NCI-H187 (cell line): ENCODE measurements at places on chromosomes 16 and 17.

DNA sequence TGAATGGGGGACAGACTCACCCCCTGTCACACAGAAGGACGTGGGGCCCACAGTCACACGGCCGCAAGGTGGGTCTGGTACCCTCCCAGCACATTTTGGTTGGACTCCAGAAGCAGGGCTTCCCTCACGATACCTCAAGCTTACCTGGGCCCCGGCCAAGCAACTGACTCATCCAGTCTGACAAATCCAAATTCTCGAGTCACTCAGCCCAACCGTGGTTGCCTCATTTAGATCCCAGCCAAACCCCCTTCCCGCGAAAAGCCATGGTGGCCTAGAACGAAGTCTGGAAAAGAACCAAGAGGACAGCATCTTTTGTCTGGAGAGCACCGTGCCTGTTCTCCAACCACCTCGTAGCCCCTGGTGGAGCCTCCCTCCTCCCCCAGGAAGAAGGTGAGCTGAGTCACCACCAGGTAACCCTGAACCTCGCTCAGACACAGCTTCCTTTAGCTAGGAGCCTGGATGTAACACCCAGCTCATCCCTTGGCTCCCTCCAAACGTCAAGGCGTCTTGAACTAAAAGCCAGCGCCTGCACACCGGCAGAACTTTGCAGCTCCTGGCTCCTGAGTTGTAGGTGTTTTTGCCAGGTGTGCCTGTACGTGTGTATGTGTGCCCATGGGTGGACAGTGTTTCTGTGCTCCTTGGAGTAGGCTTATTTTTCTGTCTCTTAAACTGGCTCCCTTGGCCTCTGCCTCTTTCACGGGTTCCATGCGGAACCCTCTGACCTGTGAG, 78.9 kb downstream of the CMIP start:
- no peak for DNase-seq

DNA sequence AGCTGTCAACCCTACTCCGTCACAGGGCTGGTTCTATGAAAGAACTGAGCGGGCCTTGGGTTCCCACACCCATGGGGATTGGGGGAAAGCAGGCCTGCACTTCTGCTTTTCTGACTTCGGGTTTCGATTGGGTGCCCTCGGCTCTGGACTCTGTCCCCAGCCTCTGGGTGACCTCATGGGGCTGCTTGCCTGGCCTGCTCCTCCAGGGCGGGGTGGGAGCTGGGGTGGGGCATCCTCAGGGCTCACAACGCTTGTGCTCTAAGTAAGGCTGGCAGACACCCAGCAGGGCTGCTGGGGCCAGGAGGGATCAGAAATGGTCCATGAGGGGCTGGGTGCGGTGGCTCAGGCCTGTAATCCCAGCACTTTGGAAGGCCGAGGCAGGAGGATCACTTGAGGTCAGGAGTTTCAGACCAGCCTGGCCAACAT, 19.2 kb downstream of the ARHGAP27 start:
- DNase-seq: no peak

DNA sequence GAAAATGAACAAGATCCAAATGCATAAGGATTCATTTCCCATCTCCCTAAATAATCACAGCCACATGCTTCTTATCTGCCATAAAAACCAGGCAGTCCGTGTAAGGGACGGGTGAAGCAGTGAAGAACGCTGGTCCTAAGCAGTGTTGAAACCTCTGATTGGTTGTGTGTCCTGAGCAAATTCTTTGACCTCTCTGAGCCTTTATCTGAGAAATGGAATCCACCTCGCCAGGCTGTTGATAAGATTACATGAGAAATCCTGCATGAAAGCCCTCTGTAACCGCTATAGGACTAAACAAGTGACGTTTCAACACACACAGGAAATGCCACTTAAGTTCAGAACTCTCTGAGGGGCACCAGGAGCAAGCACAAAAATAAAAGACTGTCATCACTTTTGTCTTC, 26.8 kb downstream of the GAS7 start:
- no peak for DNase-seq

DNA sequence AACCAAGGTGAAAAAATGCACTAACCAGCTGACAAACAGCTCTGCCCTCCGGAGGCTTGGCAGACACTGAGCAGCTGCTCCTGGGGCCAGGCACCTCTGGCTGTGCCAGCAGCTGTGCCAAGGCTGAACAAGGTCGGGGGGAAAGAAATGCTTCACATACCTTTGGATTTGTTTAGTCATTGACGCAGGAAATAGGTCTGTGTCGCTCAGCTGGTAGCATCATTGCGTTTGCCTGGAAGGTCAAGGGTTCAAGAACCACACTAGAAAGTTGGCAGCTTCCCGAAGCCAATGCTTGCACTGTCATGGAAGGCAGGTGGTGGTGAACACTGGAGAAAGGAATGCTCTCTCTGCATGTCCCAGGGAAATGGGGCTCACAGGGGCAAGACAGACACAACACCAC, 63.5 kb downstream of the PCTP start:
- DNase-seq: no peak

- no peak for DNase-seq
Measured at GRCh38 chr16:58418601-58419000, 26.3 kb downstream of the GINS3 start.

GRCh38 chr17:37847811-37848331, 76.3 kb upstream of the TBC1D3K start:
- no peak for DNase-seq

DNA sequence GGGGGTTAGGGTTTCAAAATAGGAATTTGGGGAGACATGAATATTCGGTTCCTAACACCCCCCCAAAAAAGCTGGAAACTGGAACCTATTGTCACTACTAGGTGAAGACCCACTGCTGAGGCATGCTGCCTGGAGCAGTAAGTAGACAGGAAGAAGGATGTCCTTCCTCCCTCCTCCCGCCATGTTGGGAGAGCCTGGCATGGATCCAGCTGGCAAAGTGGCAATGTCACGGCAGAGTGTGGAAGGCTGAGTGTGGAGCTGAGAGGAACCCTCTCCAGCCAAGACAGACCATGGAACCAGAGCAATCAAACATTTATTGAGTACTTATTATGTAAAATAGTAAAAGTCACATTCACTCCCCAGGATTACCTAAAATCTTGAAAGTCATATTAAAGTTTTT, 49.0 kb downstream of the CCDC182 start:
- DNase-seq: no peak

DNA sequence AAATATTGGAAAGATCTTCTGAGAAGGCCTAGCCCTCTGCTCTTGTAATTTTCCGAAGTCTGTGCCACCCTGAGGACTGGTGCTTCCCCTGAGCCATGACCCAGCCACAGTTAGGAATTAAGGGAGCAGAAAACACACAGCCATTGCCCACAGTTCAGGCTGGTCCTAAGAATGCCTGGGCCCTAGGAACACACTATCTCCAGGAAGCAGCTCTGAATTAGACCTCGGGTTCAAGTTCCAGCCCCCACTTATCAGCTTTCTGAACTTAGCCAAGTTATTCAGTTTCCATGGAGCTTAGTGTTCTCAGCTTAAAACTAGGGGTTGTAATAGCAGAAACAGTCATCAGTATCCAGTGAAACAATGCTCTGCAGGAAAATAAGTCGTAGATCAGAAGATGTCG, 56.0 kb downstream of the CDH13 start:
- no peak for DNase-seq

DNA sequence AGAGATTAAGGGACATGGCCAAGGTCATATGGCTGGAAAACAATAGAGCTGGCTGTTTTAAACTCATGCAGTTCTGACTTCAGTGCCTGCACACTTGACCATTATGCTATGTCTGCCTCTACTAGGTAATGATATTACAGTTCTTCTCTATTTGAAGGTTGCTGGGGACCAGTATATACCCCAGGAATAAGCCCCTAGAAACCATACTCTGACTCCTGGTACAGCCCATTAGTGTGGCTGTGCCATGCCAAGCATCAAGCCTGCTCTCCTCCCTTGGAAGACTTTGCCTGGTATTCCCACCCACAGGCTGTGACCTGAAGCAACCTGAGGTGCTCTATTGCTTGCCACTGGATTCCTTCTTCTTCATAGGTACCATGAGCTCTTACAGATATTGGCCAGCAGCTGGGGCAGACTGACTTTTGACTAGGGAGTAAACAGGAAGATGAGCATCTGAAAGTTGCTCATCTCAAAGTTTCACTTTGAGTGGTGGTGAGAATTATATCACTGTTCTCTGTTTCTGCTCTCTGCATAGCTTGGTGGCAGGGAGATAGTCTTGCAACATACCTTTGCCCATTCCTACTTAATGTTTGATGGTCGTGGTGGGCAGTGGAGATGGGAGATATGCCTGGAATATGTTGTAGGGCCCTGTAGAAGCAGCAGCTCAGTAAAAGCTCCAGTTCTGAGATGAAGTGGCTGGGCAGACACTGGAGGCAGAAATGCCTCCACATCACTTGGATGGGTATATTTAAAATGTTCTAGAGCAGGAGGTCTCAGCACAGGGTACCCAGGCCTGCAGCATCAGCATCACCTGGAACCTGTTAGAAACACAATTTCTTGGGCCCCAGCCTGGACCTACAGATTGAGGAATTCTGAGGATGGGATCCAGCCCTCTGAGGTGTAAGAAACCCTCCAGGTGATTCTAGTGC, 274.7 kb downstream of the HS3ST4 start:
- DNase-seq: no peak

- DNase-seq: no peak
Measured at GRCh38 chr16:29156511-29156910, 171.7 kb downstream of the LAT start.

DNA sequence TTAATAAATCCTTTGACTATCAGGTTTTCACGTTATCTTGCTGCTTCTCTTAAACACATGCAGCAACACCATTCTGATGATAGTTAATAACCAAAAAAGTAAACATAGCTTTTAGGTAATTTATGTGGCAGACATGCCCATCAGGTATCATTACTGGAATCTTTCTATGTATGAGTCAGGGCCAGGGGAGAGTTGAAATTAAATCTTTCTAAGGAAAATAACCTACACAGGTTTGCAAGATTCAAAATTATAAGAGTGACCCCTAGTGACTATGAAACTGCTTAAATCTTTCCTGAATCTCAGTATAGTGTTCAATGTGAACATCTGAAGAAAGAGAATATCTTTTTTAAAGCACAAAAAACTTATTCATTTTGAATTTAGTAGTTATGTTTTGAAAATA, 666.6 kb downstream of the CDH11 start:
- DNase-seq: no peak

DNA sequence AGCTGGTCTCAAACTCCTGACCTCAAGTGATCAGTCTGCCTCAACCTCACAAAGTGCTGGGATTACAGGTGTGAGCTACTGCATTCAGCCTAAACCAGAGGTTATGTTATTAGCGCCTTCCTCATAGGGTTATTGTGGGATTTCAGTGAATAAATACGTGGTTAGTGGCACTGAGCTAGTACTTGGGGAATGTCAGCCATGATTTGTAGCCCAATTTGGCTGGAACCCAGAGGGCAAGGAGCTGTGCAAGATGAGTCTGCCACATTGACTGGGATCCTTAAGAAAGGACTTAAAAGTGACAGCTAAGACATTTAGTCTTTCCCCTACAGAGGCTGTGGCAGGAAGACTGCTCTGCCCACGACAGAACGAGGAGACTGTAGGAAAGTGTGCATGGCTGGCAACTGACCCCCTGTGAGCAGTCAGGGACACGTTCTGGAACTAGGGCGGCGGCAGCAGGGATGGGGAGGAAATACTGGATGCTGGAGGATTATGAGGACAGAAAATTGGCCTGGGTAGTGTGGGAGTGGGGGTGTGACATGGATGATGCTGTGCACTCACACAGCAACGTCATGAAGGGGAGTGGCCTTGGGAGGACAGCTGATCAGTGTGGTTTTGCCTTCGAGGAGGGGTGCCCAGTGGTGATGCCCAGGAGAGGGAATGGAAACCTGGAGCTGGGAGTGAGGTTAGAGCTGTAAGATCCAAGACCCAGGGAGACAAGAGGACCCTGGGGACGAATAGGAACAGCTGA, 14.6 kb downstream of the ATP5PD start:
- DNase-seq: peak; percentile 30

GRCh38 chr16:87323727-87324410, 6.7 kb upstream of the C16orf95 start:
- DNase-seq: no peak

- DNase-seq: no peak
Measured at GRCh38 chr17:50101346-50102163, 6.4 kb downstream of the PDK2 start.

- no peak for DNase-seq
Measured at GRCh38 chr17:7673239-7673638, 14.1 kb downstream of the TP53 start.

GRCh38 chr17:76701471-76701967, 9.2 kb downstream of the MXRA7 start:
- no peak for DNase-seq

- no peak for DNase-seq
Measured at GRCh38 chr16:26909623-26910022, 157.1 kb upstream of the C16orf82 start.

- DNase-seq: no peak
Measured at GRCh38 chr16:23611936-23612335, 15.8 kb upstream of the NDUFAB1 start.

GRCh38 chr16:67302970-67303369, 23.6 kb downstream of the KCTD19 start:
- no peak for DNase-seq

GRCh38 chr17:36599546-36600250, 1.7 kb upstream of the MRM1 start:
- DNase-seq: no peak

- no peak for DNase-seq
Measured at GRCh38 chr16:69402439-69402838, 16.6 kb upstream of the TERF2 start.

DNA sequence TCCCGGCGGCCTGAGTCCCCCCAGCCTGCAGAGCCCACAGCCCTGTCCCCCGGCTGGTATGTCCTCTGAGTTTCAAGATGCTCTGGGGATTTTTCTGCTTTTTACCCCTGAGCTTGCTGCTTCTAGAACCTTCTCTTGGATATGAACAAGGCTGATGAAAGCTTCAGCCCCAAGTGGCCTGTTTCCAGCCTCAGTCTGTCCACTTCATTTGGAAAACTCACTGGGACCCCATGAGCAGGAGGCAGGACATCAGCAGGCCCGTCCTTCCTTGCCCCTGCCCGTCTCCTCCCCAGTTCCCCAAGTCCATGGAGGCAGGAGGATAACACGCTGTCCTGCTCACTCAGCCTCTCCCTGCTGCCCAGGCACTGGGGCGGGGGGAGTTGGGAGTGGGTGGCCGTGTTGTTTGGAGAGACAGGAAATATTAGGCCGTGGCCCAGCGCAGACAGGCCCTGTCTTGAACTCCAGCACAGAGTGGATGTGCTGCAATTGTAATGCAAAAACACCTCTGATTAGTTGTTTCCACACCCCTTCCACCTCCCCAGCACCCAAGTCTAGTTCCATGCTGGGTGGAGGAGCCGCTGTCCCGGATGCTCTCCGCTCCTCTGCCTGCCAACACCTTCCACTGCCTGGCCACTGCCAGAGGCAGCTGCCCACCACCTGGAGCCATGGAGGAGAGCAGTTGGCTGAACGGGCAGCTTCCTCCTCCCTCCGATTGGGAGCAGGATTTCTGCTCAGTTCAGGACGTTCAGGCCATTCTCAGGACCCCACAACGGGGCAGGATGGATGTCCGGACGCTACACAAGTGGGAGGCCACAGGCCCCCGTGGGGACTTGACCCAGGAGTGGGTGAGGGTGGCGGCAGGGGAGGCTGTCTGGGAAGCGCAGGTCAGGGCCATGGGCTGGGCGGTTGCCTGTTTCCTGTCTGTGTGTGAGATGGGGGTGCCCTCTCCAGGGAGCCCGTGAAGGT, 216.9 kb upstream of the GSE1 start:
- no peak for DNase-seq
